Left kidney (tissue), 8 donors: ENCODE measurements at places on chromosomes 4 and X. TPM values are rescaled to one million over a fixed set of nuclear protein-coding genes. Genes with fewer than 3 reads are reported as not detected.

- DNase-seq: no peak
Measured at GRCh38 chrX:104749951-104750610, 184.1 kb downstream of the IL1RAPL2 start.

- DNase-seq: peak; percentile 22
Measured at GRCh38 chrX:64975491-64975890, 759 bp downstream of the ZC4H2 start.

GRCh38 chrX:110745288-110745687, 50.3 kb downstream of the CHRDL1 start:
- peak; percentile 11 for DNase-seq

DNA sequence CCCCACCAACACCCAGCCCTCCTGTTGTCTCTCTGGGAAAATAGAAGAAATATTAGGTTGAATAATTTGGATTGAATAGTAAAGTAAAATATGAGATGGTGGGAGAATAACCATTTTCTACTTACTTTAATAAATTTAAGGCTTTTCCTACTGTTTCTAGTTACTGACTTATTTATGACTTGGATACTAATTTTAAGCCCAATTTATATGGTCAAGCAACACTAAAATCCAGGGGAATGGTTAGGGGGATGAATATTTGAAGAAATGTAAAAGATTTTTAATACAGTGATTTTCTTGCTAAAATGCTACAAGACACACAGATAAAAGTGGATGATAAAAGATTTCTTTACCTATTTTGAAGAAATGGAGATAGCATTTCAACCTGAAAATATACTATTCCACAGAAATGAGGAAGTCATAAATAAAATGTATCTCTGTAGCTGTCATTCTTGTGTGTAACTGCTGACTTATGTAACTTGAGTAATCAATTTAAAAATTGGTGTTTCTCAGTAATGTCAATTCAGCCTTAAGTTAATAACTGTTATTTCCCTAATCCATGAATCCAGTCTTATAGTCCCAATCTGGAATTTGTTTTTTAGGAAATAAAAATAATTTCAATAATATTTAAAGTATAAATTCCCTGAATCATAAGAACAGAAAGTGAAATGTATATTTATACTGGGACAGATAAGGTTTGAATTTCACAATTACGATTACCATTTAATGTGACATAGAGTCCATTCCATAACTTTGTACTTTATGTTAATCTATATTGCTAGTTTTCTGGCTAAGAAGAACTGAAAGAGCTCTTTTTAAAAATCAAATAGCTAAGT, 24.3 kb upstream of the IL2 start:
- DNase-seq: no peak

GRCh38 chr4:13268703-13269102, 215.4 kb downstream of the RAB28 start:
- DNase-seq: no peak

GRCh38 chr4:140969296-140969695, 164.0 kb downstream of the RNF150 start:
- no peak for DNase-seq

GRCh38 chrX:47078129-47079043, at the start of gene RGN:
TSS of gene RGN (plus strand) at chrX:47078443. CDS start at chrX:47081145, 2,702 bp downstream.
- no peak for DNase-seq

DNA sequence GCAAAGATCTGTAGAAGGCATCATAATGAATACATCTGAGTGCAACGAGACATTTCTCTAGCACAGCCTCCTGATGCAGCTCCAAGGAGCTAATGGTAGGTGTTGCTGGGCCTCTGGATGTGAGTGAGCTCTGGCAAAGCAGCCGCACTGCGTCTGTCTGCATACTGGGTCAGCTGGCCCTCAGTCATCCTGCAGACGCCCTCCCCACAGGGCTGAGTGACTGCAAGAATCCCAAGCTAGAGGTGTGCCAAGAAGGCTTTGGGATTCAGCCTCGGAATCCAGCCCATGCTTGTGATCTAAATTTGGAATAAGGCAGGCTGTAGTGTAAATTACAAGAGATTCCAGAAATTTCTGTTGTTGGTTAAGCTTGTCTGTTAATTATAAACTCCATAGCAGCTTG, 18.5 kb downstream of the HERC3 start:
- DNase-seq: no peak

DNA sequence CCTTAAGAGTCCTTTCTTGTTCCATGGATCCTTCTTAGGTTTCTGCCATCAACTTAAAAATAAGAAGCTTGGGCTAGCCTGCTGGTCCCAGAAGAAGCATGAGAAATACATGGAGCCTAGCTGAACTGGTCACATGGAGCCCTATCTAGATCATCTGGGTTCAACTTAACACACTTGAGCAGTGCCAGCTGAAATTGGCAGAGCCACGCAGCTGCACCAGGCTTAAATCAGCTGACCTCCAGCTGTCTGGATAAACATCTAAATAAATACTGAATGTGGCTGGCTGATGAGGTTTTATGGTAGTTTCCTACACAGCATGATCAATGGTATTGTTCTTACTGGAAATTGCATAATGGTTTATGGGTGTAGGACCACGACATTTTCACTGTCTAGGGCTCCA, 598.4 kb upstream of the FAM241A start:
- DNase-seq: no peak

GRCh38 chr4:167428156-167428555, 193.9 kb upstream of the SPOCK3 start:
- no peak for DNase-seq

- peak; percentile 44 for DNase-seq
Measured at GRCh38 chrX:40996886-40997530, 88.2 kb upstream of the USP9X start.

Gene DAPP1
- 1.1 TPM for polyA plus RNA-seq

Gene ASB5
- polyA plus RNA-seq: 0.18 TPM

Gene TMEM47
- polyA plus RNA-seq: 31.7 TPM
